Stimulated activated CD4-positive, alpha-beta T cell treated with anti-CD3 and anti-CD28 coated beads, TNF-alpha, amount 100 ng/mL, for 1 hour (primary cell): ENCODE measurements at places on chromosomes 12 and 14.

- DNase-seq: no peak
Observed at GRCh38 chr12:121366063-121366459, 13.8 kb upstream of the ANAPC5 start.

GRCh38 chr14:81176241-81176640, 44.5 kb downstream of the GTF2A1 start:
- no peak for DNase-seq

DNA sequence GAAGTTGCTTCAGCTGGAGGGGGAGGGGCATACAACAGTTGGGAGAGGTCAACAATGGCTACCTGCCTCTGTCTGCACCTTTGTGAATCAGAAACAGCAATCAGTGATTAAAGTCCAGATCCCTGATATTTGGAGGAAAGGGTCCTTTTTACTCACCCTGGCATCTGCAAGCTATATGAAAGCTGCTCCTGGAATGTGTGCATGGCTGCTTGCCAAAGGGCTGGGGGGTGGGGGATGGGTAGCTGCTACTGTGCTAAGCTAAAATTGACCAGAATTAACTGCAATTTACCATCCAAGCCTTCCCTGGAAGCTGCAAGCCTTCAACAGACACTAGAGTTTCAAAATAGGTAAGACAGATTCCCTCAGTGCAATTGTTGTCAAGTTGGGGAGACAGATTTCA, 13.5 kb upstream of the GTF2A1 start:
- no peak for DNase-seq

DNA sequence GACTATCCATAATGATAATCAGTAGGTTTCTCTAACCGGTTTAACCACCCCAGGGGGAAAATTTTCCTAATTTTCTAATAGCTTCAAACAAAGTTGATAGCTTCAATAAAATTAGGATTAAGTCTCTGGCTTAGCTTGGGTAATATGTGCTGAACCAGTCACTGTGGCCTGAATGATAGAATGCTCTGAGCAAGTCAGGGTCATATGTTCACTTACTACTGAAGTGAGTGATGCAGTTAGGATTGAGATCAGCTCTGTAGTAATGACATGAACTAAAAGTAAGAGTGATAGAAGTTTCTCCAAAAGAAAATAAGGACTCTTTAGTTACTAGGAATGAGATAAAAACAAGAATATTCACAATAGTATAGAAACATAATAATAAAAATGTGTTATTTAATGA, 32.6 kb downstream of the ETNK1 start:
- no peak for DNase-seq

GRCh38 chr12:132129007-132129406, 15.1 kb downstream of the DDX51 start:
- no peak for DNase-seq

DNA sequence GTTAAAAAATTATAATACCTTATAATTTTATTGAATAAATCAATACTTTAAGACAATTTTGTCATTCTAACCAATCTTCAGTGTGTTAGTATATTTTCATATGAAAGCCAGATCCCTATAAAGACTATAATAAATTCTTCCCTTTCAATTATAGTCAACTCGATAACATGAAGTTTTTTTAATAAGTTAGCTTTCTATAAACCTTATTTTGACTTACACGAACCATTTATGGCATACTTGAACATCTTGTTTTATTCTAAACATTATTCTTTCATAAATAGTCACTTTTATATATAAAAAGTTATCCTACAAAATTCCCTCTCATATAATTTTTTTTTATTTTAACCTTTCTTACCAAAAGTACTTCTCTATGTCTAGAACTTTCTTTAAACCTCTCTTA, 1002.3 kb downstream of the TMEM121 start:
- DNase-seq: no peak

DNA sequence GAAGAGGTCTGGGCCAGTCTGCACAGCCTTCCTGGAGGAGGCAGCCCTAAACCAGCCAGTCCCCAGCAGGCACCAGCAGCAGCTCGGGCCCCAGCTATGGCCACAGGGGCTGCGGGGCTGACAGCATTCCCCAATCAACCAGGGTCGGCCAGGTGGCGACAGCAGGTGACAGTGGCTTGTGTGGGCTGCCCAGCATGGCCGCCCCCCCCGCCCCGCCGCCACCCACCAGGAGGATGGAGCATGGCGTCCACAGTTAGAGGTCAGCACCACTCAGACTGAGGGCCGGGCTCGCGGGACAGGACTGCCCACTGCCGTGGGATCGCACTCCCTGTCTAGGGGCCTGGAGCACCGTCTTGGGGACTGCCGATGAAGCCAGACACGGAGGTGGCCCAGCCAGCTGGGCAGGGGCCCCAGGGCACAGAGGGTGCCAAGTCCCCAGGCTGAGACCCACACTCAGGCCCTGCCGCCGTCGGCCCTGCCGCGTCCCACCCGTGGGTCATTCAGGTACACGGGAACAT, 15.0 kb downstream of the AKT1 start:
- no peak for DNase-seq

DNA sequence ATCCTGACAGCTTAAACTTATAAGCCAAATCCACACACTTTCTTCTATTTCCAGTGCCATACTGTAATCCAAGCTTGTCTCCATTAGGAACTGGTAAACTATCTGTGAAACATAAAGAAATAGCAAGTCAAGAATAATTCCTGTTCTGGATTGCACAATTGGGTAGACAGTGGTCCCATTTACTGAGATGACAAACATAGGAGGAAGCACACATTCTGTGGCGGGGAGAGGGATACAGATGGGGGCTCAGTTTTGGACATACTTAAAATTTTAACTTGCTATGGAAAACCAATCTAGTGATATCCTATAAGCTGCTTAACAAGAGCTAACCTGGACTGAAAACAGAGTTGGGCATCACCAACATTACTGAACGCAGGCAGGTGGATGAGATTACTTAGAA, 16.3 kb downstream of the MAP4K5 start:
- no peak for DNase-seq

- DNase-seq: no peak
Observed at GRCh38 chr14:31802838-31803237, 241.6 kb downstream of the NUBPL start.

GRCh38 chr12:113120670-113121370, 14.7 kb downstream of the RASAL1 start:
- no peak for DNase-seq

DNA sequence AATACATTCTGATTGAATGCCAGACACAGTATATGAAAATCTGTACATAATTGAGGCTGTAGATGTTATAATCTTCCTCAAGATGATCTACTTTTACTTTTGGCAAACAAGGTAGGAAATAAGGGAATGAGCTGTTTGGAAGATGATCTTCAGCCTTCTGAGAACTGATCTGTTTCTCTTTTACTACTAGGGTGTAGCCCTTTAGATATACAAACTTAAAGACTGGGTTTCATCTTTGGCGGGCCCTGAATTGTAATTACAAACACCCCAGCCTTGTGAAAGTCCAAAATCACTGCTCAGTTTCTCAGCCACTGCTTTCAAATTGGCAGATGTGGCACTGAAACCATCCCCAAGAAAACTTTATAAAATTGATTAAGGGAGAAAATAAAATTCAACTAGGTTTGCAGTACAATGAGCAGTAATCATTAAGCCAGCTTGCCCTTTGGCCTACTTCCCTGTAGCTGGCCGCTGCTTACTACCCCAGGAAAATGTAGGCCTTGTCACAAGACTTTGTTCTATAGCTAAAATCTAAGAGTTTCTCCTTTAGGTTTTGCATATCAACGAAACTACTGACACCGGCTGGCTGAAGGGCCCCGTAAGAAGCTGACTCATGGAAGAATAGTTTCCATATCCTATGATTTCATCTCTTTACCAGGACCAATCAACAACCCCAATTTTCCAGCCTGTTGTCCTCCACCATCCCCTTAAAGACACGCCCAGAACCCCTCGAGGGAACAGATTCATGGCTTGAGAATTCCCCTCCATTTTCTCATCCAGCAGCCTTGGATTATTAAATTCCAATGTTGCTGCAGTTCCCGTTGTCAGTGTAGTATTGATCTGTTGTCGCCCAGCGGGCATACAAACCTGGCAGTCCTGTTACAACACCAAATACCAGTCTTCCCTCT, 210.8 kb downstream of the PCNX1 start:
- DNase-seq: no peak

DNA sequence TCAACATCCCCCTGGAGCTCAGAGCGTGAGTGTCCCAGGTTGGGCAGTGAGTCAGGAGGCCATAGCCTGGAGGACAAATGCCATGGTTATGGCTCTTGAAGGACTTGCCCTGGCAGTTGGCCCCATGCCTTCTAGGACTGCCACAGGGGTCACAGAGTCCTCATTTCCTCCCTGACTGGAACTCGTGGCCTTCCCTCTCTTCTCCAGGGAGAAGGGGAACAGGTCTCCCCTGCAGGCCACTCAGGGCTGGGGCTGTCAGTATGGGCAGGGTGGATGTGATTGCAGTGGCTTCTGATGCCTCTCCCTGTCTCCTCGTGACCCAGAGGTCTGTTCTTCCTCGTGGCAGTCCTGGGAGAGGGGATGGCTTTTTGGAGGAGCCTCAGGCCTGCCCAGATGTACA, 70.7 kb downstream of the ADCK1 start:
- DNase-seq: no peak

- no peak for DNase-seq
Observed at GRCh38 chr12:122133192-122133950, 40.6 kb downstream of the IL31 start.

GRCh38 chr14:85041618-85042017, 488.3 kb upstream of the FLRT2 start:
- no peak for DNase-seq

- DNase-seq: no peak
Observed at GRCh38 chr12:13377698-13378097, 181.2 kb downstream of the EMP1 start.

- no peak for DNase-seq
Observed at GRCh38 chr12:126067626-126068329, 1002.5 kb downstream of the AACS start.

DNA sequence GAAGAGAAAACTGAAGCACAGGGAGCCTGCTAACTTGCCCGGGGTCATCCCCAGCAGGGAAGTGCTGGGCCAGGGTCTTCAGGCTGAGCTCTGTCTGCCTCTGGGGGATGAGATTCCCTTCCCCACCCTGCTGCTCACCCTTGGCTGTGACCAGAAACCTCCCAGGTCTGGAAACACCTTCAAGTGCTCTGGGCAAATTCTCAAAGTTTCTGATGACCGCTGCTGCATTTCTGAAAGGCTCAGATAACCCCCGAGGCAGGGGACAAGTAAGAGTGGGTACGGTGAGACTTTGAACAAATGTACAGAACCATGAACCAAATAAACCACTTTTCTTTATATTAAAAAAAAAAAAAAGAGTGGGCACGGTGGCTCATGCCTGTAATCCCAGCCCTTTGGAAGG, 41.3 kb downstream of the LTBP2 start:
- no peak for DNase-seq

DNA sequence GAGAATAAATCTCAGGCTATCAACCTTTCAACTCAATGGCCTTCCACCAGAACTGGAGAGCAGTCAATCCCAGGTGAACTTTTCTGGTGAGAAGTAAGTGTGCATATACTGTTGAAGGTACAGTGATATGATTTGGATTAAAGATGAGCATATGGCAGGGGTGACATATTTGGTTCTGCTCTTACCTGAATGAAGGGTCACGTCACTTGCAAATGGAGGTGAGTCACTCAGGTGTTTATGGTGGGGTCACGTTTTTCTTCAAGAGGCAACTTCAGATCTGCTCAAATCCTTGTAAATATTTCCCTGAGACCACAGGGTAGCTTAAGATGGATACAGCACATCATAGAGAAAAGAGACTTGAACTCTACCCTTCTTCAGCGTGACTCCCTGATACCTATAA, 143.2 kb downstream of the BRMS1L start:
- no peak for DNase-seq

DNA sequence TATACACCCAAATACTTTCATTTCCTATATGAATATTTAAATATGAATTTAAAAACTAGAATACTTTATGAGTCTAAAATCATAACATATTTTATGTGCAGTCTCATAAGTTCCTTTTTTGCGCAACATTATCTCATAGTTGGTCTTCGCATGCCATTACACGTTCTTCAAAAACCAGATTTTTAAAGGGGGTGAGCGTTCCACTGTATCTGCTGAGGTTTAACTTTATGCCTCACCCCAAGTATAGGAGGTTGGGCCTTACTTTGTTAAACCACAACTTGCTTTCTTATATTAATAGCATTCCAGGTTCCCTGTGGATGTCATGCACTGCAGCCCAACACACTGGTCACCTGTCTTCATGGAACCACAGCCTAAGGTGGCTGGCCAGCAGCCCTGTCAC, 118.6 kb downstream of the APAF1 start:
- DNase-seq: no peak

GRCh38 chr14:51807356-51807755, 53.1 kb upstream of the GNG2 start:
- DNase-seq: no peak

GRCh38 chr12:93514853-93515252, 47.5 kb downstream of the MRPL42 start:
- DNase-seq: no peak

GRCh38 chr12:87953256-87953860, 75.8 kb downstream of the C12orf50 start:
- no peak for DNase-seq

DNA sequence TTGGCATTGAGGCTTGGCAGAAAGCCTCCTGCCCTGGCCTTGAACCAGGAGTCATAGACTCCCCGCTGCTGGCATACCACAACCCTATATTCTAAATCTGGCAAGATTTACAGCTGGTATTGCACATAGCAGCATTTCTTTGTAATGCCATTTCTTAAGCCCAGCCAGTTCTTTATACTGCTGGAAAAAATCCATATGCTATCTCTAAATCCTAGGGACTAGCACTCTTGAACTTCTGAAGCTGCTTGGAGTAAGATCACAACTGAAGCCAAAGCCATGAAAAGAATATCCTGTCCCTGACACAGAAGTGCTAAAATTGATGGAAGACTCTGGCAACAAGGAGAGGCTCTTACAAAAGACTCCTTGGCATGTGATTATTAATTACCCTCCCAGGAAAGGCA, 89.3 kb downstream of the KCNC2 start:
- DNase-seq: no peak

GRCh38 chr12:25155022-25155576, 39.9 kb downstream of the DNAI7 start:
- DNase-seq: no peak

- DNase-seq: no peak
Observed at GRCh38 chr12:119151445-119152026, 27.2 kb upstream of the HSPB8 start.

DNA sequence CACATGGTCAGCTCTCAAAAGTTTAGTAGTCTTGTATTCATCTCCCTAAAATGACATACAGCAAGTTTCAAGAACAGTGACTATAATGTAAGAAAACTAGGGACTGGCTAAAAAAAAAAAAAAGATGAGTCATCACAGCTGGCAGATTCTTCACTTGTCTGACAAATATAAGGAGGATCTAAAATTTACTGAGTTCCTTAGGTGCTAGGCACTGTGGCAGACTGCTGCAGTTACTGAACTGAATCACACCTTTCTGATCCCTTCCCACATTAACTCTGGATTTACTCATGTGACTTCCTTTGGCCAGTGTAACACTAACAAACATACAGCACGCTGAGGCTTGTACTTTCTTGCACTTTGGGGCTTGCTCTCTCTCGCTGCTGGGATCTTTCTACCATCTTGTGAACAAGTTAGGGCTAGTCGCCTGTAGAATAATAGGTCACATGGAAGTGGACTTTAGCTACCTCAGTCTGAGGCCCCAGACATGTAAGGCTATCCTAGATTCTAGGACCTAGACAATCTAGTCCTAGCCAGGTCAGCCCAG, 32.1 kb downstream of the BAZ1A start:
- DNase-seq: no peak

- no peak for DNase-seq
Observed at GRCh38 chr12:84814664-84815245, 97.8 kb downstream of the SLC6A15 start.

- no peak for DNase-seq
Observed at GRCh38 chr12:125652681-125653080, 587.4 kb downstream of the AACS start.
